ENCODE measurements at places on chromosomes 7 and 10.

DNA sequence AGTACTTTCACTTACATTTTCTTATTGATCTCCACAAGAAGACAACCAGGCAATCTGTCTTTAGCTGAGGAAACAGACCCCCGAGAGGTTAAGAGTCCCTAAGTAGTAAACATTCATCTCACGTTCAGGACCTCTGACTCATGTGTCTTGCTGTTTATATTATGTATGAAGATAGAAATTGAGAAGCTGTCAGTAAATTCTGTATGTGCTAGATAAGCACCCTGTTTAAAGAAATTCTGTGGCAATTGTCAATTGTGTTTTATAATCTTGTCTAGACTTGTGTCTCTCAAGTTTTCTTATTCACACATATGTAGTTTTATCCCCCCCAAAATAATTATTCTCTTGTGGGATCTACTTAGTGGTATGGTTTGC is 14.5 kb downstream of the ADK start:
- no peaks in the 10 kb centered on the region for H3K36me3 ChIP-seq
- no peaks in the 10 kb centered on the region for H3K27me3 ChIP-seq
- peaks cover 17% of the 10 kb centered on the region for H3K4me1 ChIP-seq
- DNase-seq: no peak

DNA sequence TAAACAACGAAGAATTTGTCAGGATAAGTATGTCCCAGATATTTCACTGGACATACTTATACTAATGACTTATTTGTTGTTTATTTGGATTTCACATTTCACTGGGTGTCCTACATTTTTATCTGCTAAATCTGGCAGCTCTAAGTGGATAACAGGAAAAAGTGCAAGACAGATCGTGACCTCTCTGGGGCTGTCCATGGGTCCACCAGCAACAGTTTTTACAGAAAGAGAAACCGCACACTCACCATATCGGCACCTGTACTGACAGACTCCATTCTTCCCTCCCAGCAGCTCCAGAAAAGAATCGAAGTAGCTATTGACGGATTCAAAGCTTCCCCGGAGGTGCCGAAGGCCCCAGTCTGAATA is 393 bp downstream of the PLA2G12B start:
- no peaks in the 10 kb centered on the region for H3K36me3 ChIP-seq
- no peaks in the 10 kb centered on the region for H3K4me1 ChIP-seq
- no peak overlapping the region for H3K4me3 ChIP-seq
- no peak overlapping the region for H3K27ac ChIP-seq
- no peaks in the 10 kb centered on the region for H3K27me3 ChIP-seq
- DNase-seq: no peak

DNA sequence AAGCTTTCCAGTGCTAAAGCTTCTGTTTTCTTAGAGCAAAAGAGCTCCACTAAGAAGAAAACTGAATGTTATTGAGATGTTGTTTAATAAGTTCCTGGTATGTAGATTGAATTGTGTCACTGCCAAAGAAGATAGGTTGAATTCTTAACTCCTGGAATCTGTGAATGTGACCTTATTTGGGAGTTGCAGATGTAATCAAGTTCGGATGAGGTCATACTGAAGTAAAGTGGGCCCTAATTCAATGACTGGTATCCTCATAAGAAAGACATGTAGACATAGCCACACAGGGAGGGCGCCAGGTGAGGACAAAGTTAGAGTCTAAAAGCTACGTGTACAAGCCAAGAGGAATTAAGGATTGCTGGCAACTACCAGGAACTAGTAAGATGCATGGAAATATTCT is 732.1 kb upstream of the C7orf33 start:
- no peak overlapping the region for H3K27ac ChIP-seq
- no peaks in the 10 kb centered on the region for H3K27me3 ChIP-seq
- H3K4me3 ChIP-seq: no peak overlapping the region
- no peak for DNase-seq

GRCh38 chr7:102120666-102121195 is 165.9 kb upstream of the SH2B2 start:
- no peaks in the 10 kb centered on the region for H3K36me3 ChIP-seq
- H3K27ac ChIP-seq: no peak overlapping the region
- peaks cover 18% of the 10 kb centered on the region for H3K4me1 ChIP-seq
- no peak for DNase-seq

DNA sequence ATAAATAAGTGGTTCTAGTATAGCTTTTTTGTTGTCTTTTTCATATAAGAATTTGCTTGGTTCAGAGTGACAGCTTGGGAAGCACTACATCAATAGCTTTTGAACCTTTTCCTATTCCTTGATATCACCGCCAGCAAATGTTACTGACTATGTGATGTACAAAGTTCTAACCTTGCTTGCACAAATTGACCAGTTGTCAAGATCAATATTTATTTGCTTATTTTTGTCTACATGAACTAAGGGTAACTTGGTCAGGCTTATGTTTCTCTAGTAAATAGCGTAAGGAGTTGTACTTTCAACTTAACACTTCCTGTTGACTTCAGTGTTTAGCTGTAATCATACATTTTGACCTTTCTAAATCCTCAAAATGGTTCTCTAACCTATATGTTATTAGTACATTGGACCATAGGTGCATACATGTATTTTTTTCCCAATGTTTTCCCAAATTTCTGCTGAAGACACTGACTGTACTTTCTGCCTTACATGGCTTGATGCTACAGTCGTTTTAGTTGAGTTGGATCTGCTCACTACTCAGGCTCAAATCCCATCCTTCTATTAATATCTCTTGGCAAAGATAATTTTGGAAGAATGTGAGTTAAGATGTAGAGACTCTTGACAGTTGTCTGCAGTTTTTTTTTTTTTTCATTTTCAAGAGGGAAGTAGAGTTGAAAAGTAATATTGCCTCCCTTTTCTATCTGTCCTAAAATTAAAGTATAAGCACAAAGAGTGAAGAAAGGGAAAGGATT is 239.1 kb upstream of the KAT6B start:
- peaks cover 60% of the 10 kb centered on the region for H3K4me1 ChIP-seq
- DNase-seq: no peak
- no peaks in the 10 kb centered on the region for H3K36me3 ChIP-seq
- H3K27me3 ChIP-seq: no peaks in the 10 kb centered on the region

- no peak for DNase-seq
- H3K36me3 ChIP-seq: peaks cover 97% of the 10 kb centered on the region
- no peak overlapping the region for H3K4me3 ChIP-seq
- no peaks in the 10 kb centered on the region for H3K4me1 ChIP-seq
- no peaks in the 10 kb centered on the region for H3K27me3 ChIP-seq
- no peak overlapping the region for H3K27ac ChIP-seq
Observed at GRCh38 chr7:129742256-129742655, 130.7 kb downstream of the NRF1 start.

GRCh38 chr10:209357-209756 is 74.1 kb downstream of the ZMYND11 start:
- DNase-seq: no peak
- no peaks in the 10 kb centered on the region for H3K36me3 ChIP-seq
- H3K4me3 ChIP-seq: no peak overlapping the region
- no peaks in the 10 kb centered on the region for H3K27me3 ChIP-seq

DNA sequence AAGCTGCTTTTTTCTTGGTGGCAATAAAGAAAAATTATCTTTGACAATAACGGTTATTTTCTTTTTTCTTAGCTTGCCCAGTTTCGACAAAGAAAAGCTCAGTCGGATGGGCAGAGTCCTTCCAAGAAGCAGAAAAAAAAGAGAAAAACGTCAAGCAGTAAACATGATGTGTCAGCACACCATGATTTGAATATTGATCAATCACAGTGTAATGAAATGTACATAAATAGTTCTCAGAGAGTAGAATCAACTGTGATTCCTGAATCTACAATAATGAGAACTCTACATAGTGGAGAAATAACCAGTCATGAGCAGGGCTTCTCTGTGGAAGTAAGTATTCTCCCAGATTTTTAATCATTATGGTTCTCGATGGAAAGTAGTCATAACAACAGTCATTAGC is 33.0 kb downstream of the AKAP9 start:
- H3K27ac ChIP-seq: no peak overlapping the region
- peaks cover 14% of the 10 kb centered on the region for H3K4me1 ChIP-seq
- no peak for DNase-seq
- H3K36me3 ChIP-seq: no peaks in the 10 kb centered on the region
- no peaks in the 10 kb centered on the region for H3K27me3 ChIP-seq
- H3K4me3 ChIP-seq: no peak overlapping the region

GRCh38 chr7:49775065-49775948 is 1.9 kb downstream of the VWC2 start:
- H3K27me3 ChIP-seq: peaks cover 70% of the 10 kb centered on the region
- H3K4me1 ChIP-seq: peaks cover 13% of the 10 kb centered on the region
- no peak overlapping the region for H3K27ac ChIP-seq

DNA sequence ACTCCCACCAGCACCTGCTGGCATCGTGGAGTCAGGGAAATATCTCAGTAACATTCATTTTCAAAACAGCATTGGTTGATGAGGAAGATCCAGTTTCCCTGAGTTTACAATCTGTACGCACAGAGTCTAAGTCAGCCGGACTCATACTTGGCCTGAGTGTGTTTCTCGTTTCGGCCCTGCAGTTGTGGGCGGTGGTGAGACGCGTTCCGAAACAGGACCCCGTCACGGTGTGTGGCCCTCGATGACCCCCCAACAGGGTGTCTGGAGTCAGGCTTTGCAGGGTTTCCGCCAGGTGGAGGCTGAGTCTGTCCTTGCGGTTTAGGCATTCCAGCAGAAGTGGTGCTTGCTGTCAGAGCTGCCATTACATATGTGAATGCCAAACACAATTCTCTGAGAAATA is 317.5 kb downstream of the DNAJB6 start:
- H3K27ac ChIP-seq: no peak overlapping the region
- no peaks in the 10 kb centered on the region for H3K36me3 ChIP-seq
- no peaks in the 10 kb centered on the region for H3K27me3 ChIP-seq
- DNase-seq: no peak
- no peaks in the 10 kb centered on the region for H3K4me1 ChIP-seq

DNA sequence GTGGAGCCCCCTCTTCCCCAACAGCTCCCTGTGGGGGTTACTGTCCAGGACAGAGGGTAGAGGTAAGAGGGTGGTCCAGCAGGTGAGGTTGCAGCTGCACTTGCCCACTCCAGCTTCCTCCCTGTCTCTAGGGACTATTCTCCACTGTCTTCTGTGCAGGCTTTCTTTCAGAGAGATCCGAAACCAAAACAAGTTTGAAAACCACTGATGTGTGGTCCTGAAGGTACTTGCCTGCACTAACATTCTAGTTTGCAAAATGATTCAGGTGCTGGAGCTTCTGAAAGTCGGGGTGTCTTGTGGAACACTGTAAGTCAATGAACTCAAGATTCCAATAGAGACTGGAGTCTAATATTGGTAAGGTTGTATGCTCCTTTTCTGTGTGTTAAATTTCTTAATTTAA is 63.1 kb downstream of the BLNK start:
- H3K4me1 ChIP-seq: no peaks in the 10 kb centered on the region
- no peak overlapping the region for H3K4me3 ChIP-seq
- H3K27ac ChIP-seq: no peak overlapping the region
- no peaks in the 10 kb centered on the region for H3K36me3 ChIP-seq
- H3K27me3 ChIP-seq: no peaks in the 10 kb centered on the region

DNA sequence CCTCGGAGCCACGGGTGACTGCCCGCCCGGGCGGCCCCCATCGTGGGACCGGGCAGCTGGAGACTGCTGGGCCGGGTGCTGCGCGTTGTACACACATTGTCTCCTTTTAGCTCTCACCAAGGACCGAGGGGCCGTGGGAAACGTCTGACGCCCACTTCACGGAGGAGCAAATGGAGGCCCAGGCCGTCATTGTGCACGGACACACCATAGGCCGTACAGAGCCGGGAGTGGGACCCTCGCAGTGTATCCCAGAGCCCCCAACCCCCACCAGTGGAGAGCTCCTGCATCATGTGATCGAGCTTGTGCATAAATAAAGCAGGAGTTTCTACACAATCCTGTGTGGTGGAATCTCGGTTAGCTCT is 722 bp downstream of the DENND10 start:
- peaks cover 10% of the 10 kb centered on the region for H3K36me3 ChIP-seq
- no peak for DNase-seq
- H3K4me1 ChIP-seq: peaks cover 19% of the 10 kb centered on the region
- H3K27ac ChIP-seq: peak overlapping the region; percentile 90

DNA sequence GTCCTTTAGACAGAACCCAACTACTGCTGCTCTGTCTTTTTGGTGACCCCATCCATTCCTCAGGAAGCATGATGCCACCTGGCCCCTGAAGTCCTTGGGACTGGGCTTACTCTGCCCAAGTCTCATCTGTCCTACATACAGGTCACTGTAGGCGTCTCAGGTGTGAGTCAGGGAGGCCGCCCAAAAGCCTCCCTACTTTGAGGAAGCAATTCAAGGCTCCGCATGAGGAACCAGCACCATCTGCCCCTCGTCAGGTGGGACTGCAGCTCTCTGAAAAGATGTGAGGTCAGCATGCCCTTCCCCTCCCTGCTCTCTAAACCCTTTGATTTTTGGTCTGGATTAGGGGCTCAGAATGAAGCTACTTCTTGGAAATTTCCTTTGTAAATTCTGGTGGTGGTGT is 354.8 kb downstream of the CXCL12 start:
- no peaks in the 10 kb centered on the region for H3K36me3 ChIP-seq
- no peak overlapping the region for H3K27ac ChIP-seq
- H3K4me1 ChIP-seq: no peaks in the 10 kb centered on the region
- no peak overlapping the region for H3K4me3 ChIP-seq

- H3K4me1 ChIP-seq: no peaks in the 10 kb centered on the region
- H3K4me3 ChIP-seq: no peak overlapping the region
- no peaks in the 10 kb centered on the region for H3K27me3 ChIP-seq
- no peak overlapping the region for H3K27ac ChIP-seq
Observed at GRCh38 chr7:107813524-107813923, 10.5 kb upstream of the SLC26A3 start.

- no peak for DNase-seq
- H3K4me1 ChIP-seq: peaks cover 7% of the 10 kb centered on the region
- no peak overlapping the region for H3K27ac ChIP-seq
- H3K4me3 ChIP-seq: no peak overlapping the region
- H3K36me3 ChIP-seq: no peaks in the 10 kb centered on the region
- no peaks in the 10 kb centered on the region for H3K27me3 ChIP-seq
Observed at GRCh38 chr7:80374321-80374720, 137.5 kb downstream of the GNAT3 start.

DNA sequence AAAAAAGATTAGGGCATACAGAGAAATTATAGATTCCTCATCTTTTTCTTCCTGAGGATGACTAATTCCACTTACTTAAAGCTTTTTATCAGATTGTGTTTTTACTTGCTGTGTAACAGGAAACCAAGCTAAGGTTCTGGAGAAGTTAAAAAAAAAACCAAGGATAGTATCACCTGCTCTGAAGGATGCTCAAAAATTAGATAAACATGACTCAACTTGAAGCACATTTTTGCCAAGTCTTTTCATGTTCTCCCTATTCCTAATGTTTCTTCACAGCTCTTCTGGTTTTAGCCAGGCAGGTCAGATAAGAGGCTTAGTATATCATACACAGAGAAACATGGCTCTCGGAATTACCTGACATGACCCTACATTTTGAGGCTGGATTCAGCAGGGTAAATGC is 90.3 kb downstream of the CPEB3 start:
- peaks cover 6% of the 10 kb centered on the region for H3K36me3 ChIP-seq
- H3K4me1 ChIP-seq: peaks cover 6% of the 10 kb centered on the region
- no peaks in the 10 kb centered on the region for H3K27me3 ChIP-seq
- H3K4me3 ChIP-seq: no peak overlapping the region
- H3K27ac ChIP-seq: no peak overlapping the region
- no peak for DNase-seq

GRCh38 chr7:37446371-37446770 is 2.3 kb downstream of the ELMO1 start:
- H3K27me3 ChIP-seq: no peaks in the 10 kb centered on the region
- no peak overlapping the region for H3K4me3 ChIP-seq
- H3K4me1 ChIP-seq: no peaks in the 10 kb centered on the region
- no peaks in the 10 kb centered on the region for H3K36me3 ChIP-seq

Data from esophagus squamous epithelium (tissue), 5 donors.